ENCODE measurements at places on chromosomes 11 and 22.

DNA sequence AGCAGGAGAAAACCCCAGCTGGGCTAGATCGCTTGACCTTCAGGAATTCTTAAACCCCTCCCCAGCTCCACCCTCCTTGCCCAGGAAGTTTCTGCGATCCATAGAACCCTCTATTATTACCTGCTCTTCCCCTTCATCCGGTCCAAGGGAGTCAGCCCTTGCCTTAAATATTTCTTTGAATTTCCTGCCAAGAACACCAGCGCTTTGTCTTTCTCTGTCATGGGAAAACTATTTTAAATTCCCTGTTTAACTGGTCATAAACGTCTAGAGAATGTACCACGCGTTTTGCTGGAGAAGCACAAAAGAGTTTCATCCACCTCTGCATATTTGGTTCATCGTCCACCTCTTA, 496 bp upstream of the TRAF6 start:
- DNase-seq, result no peak

DNA sequence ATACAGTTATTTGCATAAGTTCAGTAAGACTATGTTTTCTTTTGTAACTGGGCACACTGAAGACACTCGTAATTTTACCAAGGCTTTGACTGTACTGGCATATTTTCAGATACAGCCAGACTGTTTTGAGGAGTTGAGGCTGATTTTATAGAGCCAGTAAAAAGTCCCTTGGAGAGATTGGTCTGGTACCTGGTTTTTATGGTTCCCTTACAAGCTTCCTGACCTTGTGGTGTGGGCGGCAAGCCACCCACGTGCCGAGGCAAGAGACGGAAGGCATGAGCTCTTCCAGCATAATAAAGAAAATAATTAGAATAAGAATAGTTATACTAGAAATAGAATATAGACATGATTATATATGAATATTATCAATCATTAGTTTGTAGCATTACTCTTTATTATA, 11.3 kb upstream of the GSTP1 start:
- no peak for DNase-seq

DNA sequence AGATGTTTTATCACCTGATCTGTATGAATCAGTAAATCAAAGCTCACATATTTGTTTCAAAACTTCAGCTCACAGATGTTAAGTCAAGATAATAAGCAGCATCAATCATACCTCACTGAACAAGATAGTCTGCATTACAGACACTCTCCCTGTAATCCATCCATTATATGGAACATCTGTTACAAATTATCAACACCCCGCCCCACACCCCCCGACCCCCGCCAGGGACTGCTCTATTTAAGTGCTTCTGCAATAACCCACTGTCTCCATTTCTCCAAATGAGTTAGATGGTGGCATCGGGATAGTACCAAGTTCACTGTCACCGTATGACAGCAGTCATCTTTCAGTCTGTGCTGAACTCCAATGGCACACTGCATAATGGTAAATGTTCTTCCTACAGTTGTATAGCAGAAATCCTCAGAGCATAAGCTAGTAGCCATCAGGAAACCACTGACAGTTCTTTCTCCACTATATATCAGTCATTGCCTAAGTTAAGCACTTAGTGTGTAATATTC, 447.0 kb upstream of the ARHGAP42 start:
- no peak for DNase-seq

GRCh38 chr11:1117992-1118391, 39.8 kb upstream of the MUC5AC start:
- DNase-seq, result no peak

DNA sequence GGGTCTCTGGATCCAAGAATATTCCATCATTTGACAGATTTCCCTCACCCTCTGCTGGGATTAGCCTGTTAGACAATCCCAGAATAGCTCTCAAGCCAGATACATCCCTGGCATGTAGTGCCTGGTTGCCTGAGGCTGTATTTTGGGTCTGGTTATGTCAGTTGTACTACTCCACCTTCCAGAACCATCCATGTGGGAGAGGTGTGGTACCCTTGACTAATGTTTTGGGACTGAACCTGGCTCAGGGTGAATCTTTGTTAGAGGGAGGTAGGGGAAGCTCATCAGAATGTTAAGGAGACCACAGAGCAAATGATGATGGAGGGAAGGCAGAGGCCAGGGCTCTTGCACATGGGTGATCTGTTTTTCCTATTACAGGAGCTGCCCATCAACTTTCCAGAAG, 5.2 kb downstream of the C11orf52 start:
- no peak for DNase-seq

DNA sequence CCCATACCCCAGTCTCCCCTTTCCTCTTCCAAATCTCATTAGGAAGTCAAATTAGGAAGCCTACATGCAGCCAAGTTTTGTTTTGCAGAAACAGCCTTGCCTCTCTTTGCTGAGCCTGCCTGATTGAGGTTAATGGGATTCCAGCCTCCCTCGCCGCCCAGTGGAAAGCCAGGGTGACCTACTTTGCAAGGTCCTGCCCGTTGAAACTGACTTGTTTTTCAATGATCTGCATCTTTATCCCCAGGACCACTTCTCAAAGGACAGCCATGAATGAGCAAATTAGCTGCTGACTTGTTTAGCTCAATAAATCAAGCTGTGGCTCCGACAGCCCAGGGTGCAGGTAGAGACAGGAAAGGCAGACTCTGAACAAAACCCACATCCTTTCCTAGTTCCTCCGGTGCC, 110.4 kb downstream of the RRAS2 start:
- peak; percentile 14 for DNase-seq

DNA sequence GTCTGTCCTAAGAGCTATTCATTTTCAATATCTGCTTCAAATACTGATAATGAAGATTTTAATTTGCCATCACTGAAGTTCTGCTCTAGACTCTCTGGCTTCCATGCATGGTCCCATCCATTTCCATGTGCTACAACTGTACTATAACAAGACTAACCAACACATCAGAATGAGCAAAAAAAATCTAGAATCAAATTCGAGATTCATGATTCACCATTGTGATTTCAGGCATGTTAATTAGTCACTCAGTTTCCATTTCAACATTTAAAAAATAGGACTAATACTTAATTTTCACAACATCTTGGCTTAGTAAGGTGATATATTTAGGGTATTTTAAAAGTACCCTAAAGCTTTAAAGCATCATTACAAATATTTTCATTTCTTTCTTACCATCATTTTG, 22.8 kb downstream of the PICALM start:
- DNase-seq, result no peak

DNA sequence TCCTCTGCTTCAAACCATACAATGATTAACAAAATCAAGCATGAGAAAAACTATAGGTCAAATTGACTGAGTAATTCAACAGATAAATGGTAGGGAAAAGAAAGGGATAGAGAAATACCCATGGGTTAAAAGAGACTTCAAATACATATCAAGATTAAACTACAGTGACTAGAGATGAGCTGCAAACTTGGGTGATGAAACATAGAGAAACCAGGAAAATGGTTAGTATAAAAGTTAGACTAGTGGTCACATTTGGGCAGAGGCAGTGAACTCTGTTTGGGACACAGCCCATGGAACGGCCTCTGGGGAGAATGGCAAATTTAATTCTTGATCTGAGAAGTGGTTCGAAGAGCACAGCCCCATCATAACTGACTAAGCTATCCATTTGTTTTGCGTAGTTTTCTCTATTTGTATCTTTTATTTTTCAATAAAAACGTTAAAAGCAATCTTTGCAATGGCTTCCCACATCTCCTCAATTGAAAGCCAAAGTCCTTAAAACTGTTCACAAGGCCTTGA, 99.4 kb downstream of the APIP start:
- no peak for DNase-seq

GRCh38 chr11:3201112-3201581, 17.5 kb downstream of the MRGPRG start:
- DNase-seq, result no peak

GRCh38 chr22:30497466-30498150, 7.9 kb downstream of the SEC14L4 start:
- no peak for DNase-seq

DNA sequence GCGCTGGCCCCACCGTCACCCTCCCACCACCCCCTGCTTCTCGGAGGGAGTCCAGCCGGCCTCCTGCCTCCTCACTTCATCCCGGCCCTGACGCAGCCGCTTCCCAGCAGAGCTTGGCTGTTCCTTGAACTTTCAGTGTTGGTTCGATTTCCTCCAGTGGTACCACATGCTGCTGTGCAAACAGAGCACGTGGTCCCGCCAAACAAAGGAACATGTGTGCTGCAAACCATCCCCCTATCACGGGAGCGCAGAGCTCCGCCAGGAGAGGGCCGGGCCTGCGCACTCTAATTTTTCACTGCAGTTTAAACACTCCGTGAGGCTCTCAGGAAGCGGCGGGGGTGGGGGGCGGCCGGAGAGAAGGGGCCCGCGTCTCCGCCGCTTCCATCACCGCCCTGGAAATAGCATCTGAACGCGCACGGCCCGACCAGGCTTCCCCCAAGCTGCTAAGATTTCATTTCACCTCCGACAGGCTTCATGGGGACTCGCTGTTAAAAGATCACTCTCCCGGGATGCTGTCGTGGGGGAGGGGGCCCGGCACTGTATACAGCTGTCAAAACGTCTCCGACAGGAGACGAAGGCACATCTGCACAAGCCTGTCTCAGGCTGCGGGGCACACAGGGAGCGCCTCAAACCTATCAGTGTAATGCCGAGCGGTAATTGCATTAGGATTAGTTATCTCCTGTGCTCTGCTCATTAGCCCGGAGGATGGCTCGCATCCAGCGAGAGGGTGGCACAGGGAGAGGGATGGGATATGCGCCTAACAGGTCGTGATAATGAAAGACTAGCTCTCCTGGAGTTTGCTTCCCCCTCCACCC, 269.9 kb upstream of the SORL1-AS1 start:
- DNase-seq, result no peak

DNA sequence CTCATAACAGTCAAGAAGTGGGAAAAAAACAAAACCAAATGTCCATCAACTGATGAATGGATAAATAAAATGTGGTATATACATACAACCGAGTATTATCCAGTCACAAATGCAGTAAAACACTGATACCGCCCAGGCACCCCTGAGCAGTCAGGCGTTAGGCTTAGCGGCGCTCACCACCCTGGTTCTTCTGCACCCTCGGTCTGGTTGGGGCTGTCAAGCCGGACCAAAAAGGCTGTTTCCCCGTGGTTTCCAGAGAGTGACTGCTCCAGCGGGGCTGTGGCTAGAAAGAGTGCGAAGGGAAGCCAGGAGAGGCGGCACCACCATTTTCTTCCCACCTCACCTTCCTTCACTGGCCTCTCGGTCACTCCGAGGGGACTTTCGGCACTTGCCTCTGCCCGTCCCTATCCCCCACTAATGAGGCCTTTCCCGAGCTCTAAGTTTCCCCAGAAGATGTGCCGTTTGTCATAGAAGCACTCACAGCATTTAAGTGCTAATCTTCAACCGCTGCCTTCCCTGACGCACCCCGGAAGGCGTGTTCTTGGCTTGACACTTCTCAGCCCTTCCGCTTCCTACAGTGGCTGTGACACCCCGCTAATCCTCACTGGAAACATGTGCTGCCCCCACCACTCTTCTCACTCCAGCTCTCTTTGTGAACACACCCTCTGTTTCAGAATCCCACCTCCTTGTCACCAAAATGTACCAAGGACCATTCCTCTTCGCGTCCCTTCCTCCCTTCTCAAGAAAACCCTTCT, 42.4 kb downstream of the FCHSD2 start:
- no peak for DNase-seq

DNA sequence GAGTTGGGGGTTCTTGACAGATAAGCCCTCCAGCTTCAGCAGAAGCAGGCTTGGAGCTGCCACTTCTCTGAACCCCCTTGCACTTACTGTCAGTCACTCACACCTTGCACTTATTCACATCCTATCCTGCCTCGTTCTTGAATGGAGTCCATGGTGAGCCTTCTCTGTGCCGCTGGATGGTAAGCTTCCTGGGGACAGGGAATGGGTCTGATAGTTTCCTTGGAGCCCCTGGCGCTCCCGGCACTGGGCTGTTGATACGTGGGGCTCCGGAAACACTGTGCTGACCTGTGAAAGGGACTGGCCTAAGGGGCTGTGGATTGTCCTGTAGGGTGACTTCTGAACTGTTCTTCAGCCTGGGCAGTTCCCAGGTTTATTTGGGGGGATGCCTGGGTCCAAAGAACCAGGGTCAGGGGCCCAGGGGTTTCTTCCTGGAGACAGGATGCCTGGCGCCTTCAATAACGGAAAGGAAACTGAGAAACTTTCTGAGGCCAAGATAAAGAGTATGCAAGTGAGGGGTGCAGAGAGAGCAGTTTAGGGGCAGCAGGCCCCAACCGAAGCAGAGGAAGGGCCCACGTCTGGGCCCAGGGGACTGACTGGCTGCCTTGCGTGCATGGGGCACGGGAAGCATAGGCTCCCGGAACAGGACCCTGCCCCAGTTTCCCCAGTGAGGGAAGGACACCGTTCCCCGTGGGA, 709 bp upstream of the ST3GAL4 start:
- DNase-seq, result no peak

- DNase-seq, result no peak
Observed at GRCh38 chr11:31484497-31484896, 24.9 kb downstream of the IMMP1L start.

- DNase-seq, result no peak
Observed at GRCh38 chr11:46009647-46010046, 87.2 kb downstream of the LARGE2 start.

- peak; percentile 35 for DNase-seq
Observed at GRCh38 chr11:64316672-64317324, 561 bp downstream of the TRMT112 start.

GRCh38 chr11:86151174-86152005, 82.5 kb upstream of the PICALM start:
- no peak for DNase-seq

GRCh38 chr11:75454987-75455386, 22.0 kb upstream of the KLHL35 start:
- DNase-seq, result no peak
